ENCODE measurements at places on chromosomes 3 and 15. TPM values are rescaled to one million over a fixed set of nuclear protein-coding genes. Genes with fewer than 3 reads are reported as not detected.

The TF gene
- total RNA-seq = 6.1 TPM

GRCh38 chr3:138463724-138464490, 29.5 kb downstream of the ESYT3 start:
- DNase-seq = no peak
- H3K4me1 ChIP-seq = peaks cover 5% of the 10 kb centered on the region
- H3K27ac ChIP-seq = peak overlapping the region; percentile 79
- H3K4me3 ChIP-seq = no peak overlapping the region
- H3K36me3 ChIP-seq = no peaks in the 10 kb centered on the region

GRCh38 chr3:49882166-49882565, 12.5 kb upstream of the CAMKV start:
- no peaks in the 10 kb centered on the region for H3K27me3 ChIP-seq
- no peak for DNase-seq
- no peaks in the 10 kb centered on the region for H3K4me1 ChIP-seq
- no peaks in the 10 kb centered on the region for H3K36me3 ChIP-seq

GRCh38 chr15:83610901-83611685, 42.8 kb upstream of the ADAMTSL3 start:
- no peaks in the 10 kb centered on the region for H3K27me3 ChIP-seq
- no peak overlapping the region for H3K27ac ChIP-seq
- H3K36me3 ChIP-seq = no peaks in the 10 kb centered on the region

Measured in uterus (tissue), 4 donors.